Activated B cell treated with CpG ODN at 0.5 μM for 24 hours (primary cell): ENCODE measurements at places on chromosomes 5 and 9.

DNA sequence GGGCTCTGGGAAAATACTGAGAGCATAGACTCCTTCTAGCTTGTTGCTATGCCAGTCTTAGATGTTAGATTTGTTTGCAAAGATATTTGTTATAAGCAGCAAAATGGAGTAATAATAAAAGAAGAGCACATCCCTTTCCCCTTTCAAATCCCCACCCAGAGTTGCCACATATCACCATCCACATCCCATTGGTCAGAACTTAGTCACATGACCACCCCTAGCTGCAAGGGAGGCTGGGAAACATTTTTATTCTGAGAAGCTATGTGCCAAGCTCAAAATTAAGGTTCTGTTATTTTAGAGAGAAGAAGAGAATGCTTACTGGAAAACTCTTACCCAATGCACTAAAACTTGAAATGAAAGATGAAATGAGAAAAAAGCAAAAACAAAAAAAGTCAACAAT is 193.9 kb upstream of the MVB12B start:
- H3K27me3 ChIP-seq, result peaks cover 39% of the 10 kb centered on the region
- H3K36me3 ChIP-seq, result no peaks in the 10 kb centered on the region

- DNase-seq, result peak; percentile 45
- H3K4me1 ChIP-seq, result peaks cover 99% of the 10 kb centered on the region
- peak overlapping the region; percentile 96 for H3K27ac ChIP-seq
- peak overlapping the region; percentile 87 for H3K4me3 ChIP-seq
- no peaks in the 10 kb centered on the region for H3K27me3 ChIP-seq
Measured at GRCh38 chr9:90830977-90831376, 29.4 kb downstream of the SYK start.

GRCh38 chr5:107853696-107854095 is 183.0 kb upstream of the EFNA5 start:
- H3K4me3 ChIP-seq, result no peak overlapping the region
- no peaks in the 10 kb centered on the region for H3K4me1 ChIP-seq
- H3K36me3 ChIP-seq, result no peaks in the 10 kb centered on the region
- no peaks in the 10 kb centered on the region for H3K27me3 ChIP-seq
- H3K27ac ChIP-seq, result no peak overlapping the region
- no peak for DNase-seq

GRCh38 chr5:109953761-109954160 is 264.0 kb downstream of the MAN2A1 start:
- no peaks in the 10 kb centered on the region for H3K4me1 ChIP-seq
- no peaks in the 10 kb centered on the region for H3K27me3 ChIP-seq
- H3K36me3 ChIP-seq, result no peaks in the 10 kb centered on the region
- H3K4me3 ChIP-seq, result no peak overlapping the region
- no peak for DNase-seq
- no peak overlapping the region for H3K27ac ChIP-seq

DNA sequence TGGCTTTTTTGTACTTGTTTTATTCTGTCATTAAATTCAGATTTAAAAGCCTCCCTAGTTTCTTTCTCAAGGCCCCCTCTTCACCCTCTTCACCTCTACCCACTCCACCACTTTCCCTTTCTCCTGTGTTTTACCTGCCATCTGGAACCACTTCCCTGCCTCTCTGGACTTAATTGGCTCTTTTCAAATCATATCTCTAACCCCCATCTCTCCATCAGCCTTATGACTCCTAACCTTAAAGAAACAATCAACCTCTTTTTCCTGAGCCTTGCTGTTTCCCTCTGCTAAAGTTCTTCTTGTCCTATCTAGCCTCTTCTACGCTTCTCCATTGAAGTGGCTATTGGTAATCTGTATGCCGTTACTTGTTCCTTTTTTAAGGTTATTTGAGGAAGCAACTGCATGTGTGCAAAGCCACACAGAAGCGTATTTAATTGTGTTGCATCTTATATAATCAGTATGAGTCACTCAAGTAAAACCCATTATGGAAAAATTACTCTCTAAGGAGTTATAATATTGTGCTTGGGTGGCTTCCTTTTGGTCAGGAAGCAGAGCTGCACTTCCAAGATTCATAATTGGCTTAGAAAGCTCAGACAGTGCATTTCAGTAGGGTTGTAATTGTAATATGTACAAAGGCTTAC is 653.6 kb upstream of the ITGA1 start:
- no peak overlapping the region for H3K27ac ChIP-seq
- H3K4me3 ChIP-seq, result no peak overlapping the region
- no peaks in the 10 kb centered on the region for H3K4me1 ChIP-seq
- no peak for DNase-seq
